ENCODE measurements at places on chromosomes 2 and 18. TPM values are rescaled to one million over a fixed set of nuclear protein-coding genes. Genes with fewer than 3 reads are reported as not detected.
A peak's percentile ranks its signal among the peaks of the same experiment; 100 is the strongest.

DNA sequence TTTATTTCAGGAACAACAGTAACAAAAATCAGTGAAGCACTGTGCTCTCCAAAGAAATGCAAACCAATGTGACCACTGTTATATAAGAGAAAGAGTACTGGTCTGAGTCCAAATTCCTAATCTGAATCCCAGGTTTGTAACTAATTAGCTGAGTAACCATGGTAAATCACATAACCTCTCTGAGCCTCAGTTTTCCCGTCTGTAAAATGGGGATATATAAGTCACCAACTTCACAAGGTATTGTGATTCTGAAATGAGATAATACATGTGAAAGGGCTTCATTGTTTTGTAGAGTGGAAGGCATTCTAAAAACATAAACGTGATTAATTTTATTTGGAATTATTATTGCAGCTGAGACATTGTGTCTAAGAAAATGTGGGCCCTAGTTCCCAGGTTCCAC lies 91.3 kb upstream of the YPEL5 start:
- H3K27ac ChIP-seq, result no peak overlapping the region
- no peaks in the 10 kb centered on the region for H3K4me1 ChIP-seq
- H3K27me3 ChIP-seq, result peaks cover 19% of the 10 kb centered on the region
- H3K36me3 ChIP-seq, result no peaks in the 10 kb centered on the region
- DNase-seq, result no peak

DNA sequence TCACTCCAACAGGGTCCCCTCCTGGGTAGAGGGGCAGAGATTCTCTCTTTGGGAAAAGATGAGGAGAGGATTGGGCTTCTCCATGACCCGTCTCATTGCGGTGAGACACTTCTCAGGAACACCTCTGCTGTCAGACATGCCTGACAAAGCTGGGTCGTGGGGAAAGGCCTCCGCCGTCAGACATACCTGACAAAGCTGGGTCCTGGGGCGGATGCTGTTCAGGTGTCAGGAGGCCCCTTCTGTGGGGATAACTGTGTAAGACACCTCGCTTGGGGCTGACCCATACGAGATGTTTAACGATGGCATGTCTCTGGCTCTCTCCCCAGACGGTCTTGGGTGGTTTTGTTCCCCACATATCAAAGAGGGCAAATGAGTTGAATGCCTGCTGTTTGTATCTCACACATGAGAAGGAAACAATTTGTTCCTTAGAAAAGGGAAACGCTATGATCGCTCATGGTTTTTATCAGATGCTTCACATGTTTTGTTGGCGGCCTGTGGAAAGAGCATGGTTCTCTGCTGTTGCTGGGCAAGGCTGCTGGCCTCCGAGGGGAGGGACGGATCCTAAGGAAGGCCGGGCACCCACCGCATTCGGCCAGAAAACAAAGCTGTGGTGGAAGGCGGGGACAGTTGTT lies 40.8 kb upstream of the PXDN start:
- H3K27ac ChIP-seq, result no peak overlapping the region
- DNase-seq, result no peak
- no peak overlapping the region for H3K4me3 ChIP-seq
- H3K36me3 ChIP-seq, result no peaks in the 10 kb centered on the region
- H3K27me3 ChIP-seq, result peaks cover 12% of the 10 kb centered on the region

DNA sequence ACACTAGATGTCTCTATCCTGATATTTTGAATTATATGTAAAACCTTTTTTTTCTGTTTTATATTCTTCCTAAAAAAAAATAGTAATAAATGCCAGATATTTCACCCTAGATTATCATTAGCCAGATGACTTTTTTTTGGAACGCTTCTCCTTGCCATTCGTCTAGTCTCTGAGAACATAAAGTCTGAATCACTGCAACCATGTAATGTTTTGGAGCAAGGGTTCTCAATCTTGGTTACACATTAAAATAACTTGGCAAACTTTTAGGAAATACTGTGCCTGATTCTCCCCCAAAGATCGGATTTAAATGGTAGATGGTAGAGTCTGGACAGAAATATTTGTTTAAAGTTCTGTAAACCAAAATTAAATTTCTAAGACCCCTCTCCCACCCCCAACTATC lies 21.0 kb downstream of the SLC25A52 start:
- H3K4me3 ChIP-seq, result no peak overlapping the region
- no peaks in the 10 kb centered on the region for H3K27me3 ChIP-seq
- DNase-seq, result no peak
- no peak overlapping the region for H3K27ac ChIP-seq

GRCh38 chr2:159489476-159489875 lies 126.9 kb downstream of the BAZ2B start:
- H3K27me3 ChIP-seq, result no peaks in the 10 kb centered on the region
- no peak overlapping the region for H3K27ac ChIP-seq
- no peaks in the 10 kb centered on the region for H3K36me3 ChIP-seq
- no peaks in the 10 kb centered on the region for H3K4me1 ChIP-seq

GRCh38 chr2:186503827-186504606 lies 18.0 kb downstream of the ZC3H15 start:
- H3K4me3 ChIP-seq, result no peak overlapping the region
- DNase-seq, result no peak
- H3K36me3 ChIP-seq, result peaks cover 42% of the 10 kb centered on the region
- H3K27me3 ChIP-seq, result no peaks in the 10 kb centered on the region
- H3K27ac ChIP-seq, result peak overlapping the region; percentile 46

DNA sequence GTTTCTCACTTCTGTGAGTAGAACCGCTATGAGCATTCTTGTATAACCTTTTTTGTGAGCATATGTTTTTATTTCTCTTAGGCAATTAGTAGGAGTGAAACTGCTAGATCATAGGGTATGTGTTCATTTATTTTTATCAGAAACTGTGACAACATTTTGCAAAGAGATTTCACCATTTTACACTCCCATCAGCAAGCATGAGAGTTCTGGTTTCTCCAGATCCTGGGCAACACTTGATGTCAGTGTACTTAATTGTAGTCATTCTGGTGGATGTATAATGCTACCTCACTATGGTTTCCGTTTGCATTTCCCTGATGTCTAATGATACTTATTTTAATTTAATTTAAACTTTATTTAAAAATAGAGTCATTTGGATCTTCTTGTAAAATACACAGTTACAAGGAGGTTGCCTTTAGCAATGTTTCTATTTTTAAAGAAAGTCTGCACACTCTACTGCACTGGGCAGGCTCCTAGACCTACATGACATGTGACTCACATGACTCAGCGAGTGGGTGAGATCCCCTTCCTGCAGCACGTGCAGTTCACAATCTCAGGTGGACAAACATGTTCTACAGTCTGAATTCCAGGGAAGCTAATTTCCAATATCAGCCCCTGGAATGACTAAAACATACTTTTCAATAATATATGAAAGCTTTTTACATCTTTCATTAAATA lies 127.0 kb upstream of the BCL2L11 start:
- H3K27ac ChIP-seq, result no peak overlapping the region
- peaks cover 13% of the 10 kb centered on the region for H3K4me1 ChIP-seq
- H3K36me3 ChIP-seq, result no peaks in the 10 kb centered on the region
- DNase-seq, result peak; percentile 22
- H3K27me3 ChIP-seq, result peaks cover 28% of the 10 kb centered on the region

- no peak overlapping the region for H3K4me3 ChIP-seq
- H3K27ac ChIP-seq, result no peak overlapping the region
- H3K4me1 ChIP-seq, result no peaks in the 10 kb centered on the region
- DNase-seq, result no peak
- no peaks in the 10 kb centered on the region for H3K27me3 ChIP-seq
- peaks cover 34% of the 10 kb centered on the region for H3K36me3 ChIP-seq
These were observed 52.8 kb upstream of the TWSG1 start for GRCh38 chr18:9281780-9282179.

DNA sequence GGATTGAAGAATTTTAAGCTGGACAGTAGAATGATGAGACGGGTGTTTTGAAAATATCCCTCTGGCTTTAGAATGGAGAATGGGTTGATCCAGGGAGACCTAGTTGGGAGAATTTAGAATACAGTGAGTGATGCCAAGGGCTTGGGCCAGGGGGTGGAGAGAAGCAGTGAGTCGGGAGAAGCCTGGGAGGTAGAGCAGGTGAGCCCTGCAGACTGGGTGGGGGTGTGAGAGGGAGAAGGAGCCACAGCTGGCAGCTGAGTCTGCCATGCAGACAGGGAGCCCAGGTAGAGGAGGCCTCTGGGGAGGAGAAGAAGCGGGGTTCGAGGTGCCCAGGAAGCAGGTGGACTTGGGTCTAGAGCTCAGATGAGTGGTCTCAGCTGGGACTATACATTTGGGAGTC lies 18.2 kb downstream of the CREG2 start:
- no peak overlapping the region for H3K27ac ChIP-seq
- H3K4me3 ChIP-seq, result no peak overlapping the region
- no peaks in the 10 kb centered on the region for H3K4me1 ChIP-seq
- no peaks in the 10 kb centered on the region for H3K27me3 ChIP-seq
- no peak for DNase-seq

DNA sequence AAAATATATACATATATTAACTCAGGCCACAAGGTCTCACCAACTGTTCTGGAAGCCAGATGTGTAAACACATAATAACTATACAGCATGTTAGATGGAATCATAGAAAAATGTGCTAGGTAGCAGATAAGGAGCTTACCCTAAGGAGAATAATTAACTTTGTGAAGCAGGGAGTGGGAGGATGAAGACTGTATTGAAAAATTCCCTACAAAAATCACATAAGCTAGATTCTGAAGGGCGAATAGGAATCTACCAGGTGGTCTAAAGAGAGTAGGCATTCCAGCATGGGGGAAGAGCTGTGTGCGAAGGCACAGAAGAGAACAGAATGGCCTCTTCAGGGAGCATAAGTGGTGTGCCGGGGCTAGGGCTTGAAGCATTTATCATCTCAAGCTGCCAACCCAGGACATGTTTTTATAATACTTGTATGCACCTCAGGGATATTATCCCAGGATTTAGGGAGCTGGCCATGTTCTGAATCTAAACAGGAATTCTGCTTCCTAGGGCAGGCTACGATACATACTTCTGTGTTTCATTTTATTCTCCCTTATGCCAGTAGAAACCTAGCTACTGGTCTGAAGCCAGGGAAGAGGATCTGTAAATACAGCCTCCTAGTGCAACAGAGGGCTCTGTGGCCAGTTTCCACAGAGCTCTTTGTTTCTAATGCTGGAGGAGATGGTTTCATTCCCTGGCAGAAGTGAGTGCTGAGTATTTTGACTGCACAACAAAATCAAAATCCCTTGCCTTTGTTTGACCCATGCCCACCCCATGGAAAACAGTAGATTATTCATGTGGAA lies 56.7 kb downstream of the NEMP2 start:
- no peaks in the 10 kb centered on the region for H3K4me1 ChIP-seq
- H3K4me3 ChIP-seq, result no peak overlapping the region
- no peak for DNase-seq
- H3K36me3 ChIP-seq, result peaks cover 19% of the 10 kb centered on the region
- no peaks in the 10 kb centered on the region for H3K27me3 ChIP-seq
- H3K27ac ChIP-seq, result no peak overlapping the region

DNA sequence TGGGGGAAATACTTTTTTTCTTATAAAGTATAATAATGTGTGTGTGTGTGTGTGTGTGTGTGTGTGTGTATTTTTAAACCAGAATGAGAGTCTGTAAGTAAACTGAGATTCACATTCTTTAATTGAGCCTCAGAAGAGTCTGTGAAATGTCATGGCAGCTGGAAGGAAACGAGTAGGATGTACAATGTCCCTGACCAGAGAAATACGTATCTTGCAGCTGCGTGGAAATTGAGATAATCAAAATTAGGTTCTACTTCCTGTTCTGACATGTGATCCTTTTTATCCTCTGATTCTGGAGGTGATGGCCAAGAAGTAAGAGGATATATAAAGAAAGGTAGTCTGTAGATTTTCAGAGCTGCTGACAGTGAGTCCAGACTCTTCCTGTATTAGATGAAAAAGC lies 50.0 kb downstream of the SH3RF3 start:
- peaks cover 11% of the 10 kb centered on the region for H3K36me3 ChIP-seq
- H3K27me3 ChIP-seq, result no peaks in the 10 kb centered on the region
- peaks cover 11% of the 10 kb centered on the region for H3K4me1 ChIP-seq
- H3K4me3 ChIP-seq, result no peak overlapping the region

DNA sequence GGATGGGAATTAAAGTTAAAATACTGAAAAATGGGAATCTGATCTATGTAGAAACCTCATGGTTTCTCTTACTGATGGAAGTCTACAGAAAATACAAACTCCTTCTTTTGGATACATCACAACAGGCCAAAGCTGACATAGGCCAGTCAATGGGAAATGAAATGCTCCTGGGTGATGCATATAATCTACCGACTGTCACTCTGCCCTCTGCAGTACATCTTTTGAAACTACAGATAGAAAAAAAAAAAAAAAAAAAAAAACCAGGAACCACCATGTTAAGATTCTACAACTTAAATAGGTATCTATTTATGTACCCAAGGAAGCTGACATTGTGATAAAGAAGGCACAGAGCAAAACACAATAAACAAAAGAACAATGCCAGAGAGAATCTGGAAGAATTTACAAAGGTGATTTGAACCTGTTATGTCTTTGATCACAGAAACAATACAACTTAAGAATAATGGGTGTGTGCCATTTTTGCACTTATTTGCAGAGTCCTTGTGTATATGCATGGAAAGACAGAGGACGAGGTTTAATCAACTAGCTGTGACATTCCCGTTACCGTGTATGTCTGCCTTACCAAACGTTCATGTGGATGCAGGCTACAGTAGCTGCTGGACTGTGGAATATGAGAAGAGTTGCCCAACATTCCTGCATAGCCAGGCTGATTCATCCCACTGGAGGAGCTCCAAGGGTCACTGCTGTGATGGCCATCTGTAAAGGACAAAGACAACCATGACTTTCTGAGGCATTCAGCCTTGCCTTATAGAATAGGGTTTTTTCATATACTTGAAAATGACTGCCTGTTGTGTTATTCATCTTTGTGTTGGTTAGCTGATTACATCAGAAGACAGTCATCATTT lies 312.7 kb downstream of the TCF4 start:
- no peaks in the 10 kb centered on the region for H3K4me1 ChIP-seq
- H3K27me3 ChIP-seq, result no peaks in the 10 kb centered on the region

GRCh38 chr18:51561821-51562220 lies 364.3 kb upstream of the MEX3C start:
- peaks cover 20% of the 10 kb centered on the region for H3K27me3 ChIP-seq
- no peaks in the 10 kb centered on the region for H3K4me1 ChIP-seq
- H3K4me3 ChIP-seq, result no peak overlapping the region
- H3K36me3 ChIP-seq, result no peaks in the 10 kb centered on the region
- no peak overlapping the region for H3K27ac ChIP-seq

DNA sequence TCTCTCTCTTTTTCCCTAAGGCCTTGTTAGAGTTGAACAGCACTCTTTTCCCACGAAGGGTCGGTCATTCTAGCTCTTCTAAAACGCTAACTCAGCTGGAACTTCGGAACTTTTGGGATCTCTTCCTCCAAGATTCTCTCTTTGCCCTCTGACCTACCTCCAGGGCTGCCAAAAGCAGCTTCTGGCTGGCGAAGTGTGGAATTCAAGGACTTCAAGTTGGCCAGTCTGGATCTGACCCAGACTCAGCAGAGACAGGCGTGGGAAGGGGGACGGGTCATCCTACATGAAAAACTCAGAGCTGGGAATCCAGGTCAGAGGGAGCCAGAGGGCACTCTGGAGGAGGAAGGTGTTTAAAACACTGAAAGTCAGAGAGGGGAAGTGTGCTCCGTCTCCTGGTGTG lies 305.5 kb upstream of the HDAC4 start:
- H3K4me3 ChIP-seq, result no peak overlapping the region
- H3K4me1 ChIP-seq, result no peaks in the 10 kb centered on the region
- peaks cover 16% of the 10 kb centered on the region for H3K27me3 ChIP-seq
- DNase-seq, result no peak
- H3K27ac ChIP-seq, result no peak overlapping the region

Gene REG3A
- not detected for total RNA-seq

Gene CGREF1
- 5.8 TPM for total RNA-seq

Gene DYNAP
- total RNA-seq, result not detected

Gene UGT1A4
- not detected for total RNA-seq

Gene LAMA1
- not detected for total RNA-seq

Gene ATRAID
- total RNA-seq, result 80.8 TPM

Gene FBXO15
- 1.2 TPM for total RNA-seq

Gene KLHL14
- total RNA-seq, result not detected

Gene LONRF2
- not detected for total RNA-seq

All from activated naive CD4-positive, alpha-beta T cell treated with anti-CD3 and anti-CD28 coated beads for 36 hours (primary cell).